ENCODE measurements at places on chromosomes 11 and 22.

- DNase-seq, result no peak
These were observed 802 bp downstream of the ATG2A start for GRCh38 chr11:64916040-64916774.

- no peak for DNase-seq
These were observed 119.0 kb downstream of the MPPED2 start for GRCh38 chr11:30467176-30467575.

GRCh38 chr22:49080631-49081030 is 747.0 kb downstream of the BRD1 start:
- DNase-seq, result no peak

- no peak for DNase-seq
These were observed 25.7 kb upstream of the MICAL3 start for GRCh38 chr22:18050065-18050464.

DNA sequence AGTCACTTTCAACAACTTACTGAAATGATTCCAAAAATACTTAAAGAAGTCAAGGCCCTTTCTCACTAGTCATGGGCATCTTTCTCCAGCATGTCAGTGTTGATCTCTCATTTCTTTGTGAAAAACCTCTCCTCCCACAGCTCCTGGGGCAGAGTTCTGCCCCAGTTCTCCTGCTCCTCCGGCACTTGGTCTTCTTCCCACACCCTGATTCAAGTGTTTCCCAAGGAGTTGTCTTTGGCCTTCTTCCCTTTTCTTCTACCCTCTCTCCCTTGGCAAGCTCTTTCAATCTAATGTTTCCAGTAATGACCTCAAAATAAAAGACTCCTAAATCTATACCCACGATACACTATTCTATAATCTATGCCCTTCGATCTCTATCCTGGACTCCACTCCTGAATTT is 42.1 kb upstream of the CCDC34 start:
- DNase-seq, result no peak

DNA sequence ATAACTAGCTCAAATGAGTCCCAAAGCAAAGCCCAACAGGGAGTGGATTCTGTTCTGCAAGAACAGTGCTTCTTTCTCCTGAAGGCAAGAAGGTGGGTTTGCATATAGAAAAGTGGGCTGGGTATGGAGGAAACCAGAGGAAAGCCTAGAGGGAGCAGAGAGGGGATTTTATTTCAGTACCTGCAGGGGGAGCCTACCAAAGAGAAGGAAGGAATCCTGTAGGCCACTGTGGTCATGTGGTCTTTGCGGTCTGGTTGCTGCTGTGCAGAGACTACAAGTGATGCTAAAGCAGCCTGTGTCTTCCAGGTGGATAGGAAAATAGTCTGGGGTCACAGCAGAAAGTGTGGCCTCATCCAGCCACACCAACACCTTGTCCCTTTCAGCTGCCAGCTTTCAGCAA is 33.2 kb upstream of the ZBTB16 start:
- peak; percentile 10 for DNase-seq

DNA sequence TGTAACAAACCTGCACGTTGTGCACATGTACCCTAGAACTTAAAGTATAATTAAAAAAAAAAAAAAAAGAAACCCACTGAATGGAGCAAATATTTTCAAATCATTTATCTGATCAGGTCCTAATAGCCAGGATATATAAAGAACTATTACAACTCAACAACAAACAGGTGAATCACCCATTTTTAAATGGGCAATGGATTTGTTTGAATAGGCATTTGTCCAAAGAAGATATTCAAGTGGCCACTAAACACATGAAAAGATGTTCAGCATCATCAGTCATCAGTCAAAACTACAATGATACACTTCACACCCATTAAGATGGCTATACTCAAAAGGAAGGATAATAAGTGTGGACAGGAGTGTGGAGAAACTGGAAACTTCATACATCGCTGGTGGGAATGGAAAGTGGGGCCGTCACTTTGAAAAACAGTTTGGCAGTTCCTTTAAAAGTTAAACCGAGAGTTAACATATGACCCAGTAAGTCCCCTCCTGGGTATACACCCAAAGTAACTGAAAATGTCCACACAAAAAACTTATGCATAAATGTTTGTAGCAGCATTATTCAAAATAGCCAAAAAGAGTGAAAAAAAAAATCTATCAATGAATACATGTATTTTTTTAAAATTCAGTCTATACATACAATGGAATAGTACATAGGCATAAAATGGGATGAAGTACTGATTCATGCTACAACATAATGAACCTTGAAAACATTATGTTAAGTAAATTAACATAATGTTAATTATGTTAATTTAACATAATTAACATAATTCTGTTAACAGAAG is 53.1 kb downstream of the ARRB1 start:
- DNase-seq, result no peak

- DNase-seq, result no peak
These were observed 72.2 kb upstream of the TSPAN18 start for GRCh38 chr11:44654596-44654995.

DNA sequence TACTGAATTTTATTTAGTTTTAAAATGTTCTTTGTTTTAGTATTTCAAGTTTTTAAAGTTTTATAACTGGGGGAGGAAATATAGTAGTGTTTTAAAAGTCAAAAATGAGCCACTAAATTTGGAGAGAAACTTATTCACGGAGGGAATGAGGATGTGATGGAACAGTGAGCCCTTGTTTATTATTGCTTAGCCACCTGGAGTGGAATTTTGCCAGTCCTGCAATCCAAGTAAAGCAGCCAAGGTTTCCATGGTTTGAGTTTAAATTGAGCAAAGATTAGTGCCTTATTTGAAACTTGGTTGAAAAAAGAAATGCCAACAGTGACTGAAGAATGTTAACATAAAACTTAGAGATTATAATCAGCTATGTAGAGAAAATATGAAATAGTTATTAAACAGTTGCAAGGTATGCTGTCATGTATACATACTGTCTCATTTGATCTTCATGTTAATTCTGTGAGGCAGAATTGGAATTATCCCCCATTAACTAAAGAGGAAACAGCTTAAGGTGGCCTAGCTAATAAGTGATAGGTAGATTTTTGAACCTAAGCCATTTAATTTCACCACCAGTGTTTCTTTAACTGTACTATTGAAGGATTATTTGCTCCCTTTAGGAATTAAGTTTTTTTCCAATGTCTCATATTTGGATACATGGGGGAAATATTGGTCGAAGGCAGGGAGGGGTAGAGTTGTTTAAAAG is 36.4 kb downstream of the SWAP70 start:
- no peak for DNase-seq

Measured in bone marrow (tissue), 2 donors.